IMR-90 (cell line): ENCODE measurements at places on chromosomes 1 and 21. TPM values are rescaled to one million over a fixed set of nuclear protein-coding genes. Genes with fewer than 3 reads are reported as not detected.

GRCh38 chr1:147245129-147245528, 2.6 kb downstream of the CHD1L start:
- no peak for DNase-seq

DNA sequence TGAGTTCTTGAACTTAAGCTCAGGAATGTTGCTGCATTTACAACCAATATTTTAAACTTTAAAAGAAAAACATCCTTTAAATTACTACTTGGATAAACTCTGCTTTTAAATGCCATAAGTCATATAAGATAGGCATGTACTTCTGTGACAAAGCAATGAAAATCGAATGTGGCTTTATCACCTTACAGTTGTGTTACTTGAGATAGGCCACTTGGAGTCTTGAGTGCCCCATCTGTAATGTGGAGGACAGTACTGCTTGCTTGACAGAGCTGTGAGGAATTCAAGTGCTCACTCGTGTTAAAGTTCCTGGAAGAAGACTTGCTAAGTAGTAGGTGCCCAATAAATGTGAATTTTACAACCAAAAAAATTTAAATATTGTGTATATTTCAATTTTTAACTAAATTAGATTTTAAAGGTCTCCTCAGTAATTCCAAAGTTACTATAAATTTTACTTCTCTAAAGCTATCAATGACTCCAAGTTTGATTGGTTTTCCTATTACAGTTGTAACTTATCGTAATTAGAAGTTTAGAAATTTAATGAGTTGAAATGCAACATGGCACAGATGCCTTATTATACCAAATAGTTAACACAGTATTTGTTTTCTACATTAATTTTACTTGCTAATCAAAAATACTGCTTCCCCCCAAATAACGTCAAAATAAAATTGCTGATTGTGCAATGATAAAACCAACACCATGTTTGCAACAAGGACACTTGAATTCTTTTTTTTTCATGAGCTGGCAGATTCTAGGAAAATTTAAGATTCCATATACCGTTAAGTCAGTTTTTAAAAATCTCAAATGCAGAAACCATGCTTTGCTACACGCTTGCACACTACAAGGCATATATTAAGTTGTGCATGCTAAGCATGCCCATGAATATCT, 21.8 kb downstream of the PSMB2 start:
- no peak for DNase-seq

DNA sequence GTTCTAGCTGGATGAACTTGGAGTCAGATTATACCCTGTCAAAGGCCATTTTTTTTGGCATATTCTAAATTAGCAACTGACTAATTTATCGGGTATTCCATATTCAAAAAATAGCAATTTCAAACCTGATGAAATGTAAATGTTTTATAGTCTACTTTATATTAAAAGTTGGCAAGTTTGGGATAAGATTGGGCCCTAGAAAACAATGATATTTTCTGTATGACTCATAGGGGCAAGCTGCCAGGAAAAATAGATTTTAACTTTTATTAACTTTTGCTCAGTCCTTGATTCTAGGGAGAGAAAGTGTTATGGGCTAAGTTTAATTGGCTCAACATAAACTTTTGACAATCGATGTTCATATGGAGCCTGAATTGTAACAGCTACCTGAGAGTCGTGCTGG, 576.9 kb upstream of the B3GALT2 start:
- peak; percentile 27 for DNase-seq

GRCh38 chr1:65564493-65564892, 144.0 kb downstream of the LEPR start:
- no peak for DNase-seq

ICOSLG gene
- total RNA-seq = under 0.01 TPM in 2 replicates

DNA sequence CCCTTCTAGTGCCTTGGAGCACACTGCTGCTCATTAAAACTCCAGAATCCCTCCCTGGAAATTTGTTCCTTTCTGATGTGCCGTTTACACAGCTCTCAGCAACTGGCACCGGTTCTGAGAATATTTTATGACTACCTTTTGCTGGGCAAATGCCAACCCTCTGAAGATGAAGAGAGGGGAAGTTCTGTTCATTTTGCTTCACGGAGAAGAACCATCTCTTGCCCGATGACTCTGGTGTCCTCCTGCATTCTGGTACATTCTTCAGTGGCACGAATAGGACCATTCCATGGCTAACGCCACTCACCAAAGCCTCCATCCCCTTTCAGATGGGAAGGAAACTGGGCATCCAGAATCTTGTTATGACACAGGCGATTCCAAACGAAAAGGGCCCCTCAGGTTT, 96.2 kb upstream of the SIM2 start:
- DNase-seq = no peak

C1orf115 gene
- under 0.01 and 0.18 TPM in 2 replicates for total RNA-seq

- DNase-seq = peak; percentile 70
Observed at GRCh38 chr21:16195538-16195910, 465.7 kb downstream of the USP25 start.

TEKT2 gene
- total RNA-seq = 0.18 TPM in 1 of 2 replicates, not detected in the other

- peak; percentile 70 for DNase-seq
Observed at GRCh38 chr1:27650539-27651175, 15.7 kb upstream of the FGR start.

DNA sequence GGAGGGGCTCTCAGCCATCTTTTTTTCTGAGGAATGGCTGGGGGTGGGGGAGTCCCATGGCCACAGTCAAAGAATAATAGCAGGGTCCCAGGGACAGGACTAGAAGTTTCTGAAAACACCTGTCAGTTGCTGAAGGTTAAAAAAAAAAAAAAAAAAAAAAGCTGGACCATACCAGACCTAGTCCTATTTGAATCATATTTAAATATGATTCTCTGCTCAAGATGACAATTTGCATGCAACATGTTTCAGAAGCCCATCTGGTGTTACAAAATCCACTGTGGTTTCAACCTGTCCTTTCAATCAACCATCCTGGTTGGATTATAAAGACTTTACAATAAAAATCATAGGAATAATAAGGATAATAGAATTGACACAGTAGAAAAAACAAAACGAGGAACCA, 153.7 kb downstream of the TENT5C start:
- DNase-seq = no peak

- DNase-seq = no peak
Observed at GRCh38 chr1:63971557-63971956, 197.7 kb downstream of the ROR1 start.

GPR52 gene
- total RNA-seq = 0.90 and 2.2 TPM in 2 replicates

KLHL17 gene
- 3.4 and 3.6 TPM in 2 replicates for total RNA-seq

DNA sequence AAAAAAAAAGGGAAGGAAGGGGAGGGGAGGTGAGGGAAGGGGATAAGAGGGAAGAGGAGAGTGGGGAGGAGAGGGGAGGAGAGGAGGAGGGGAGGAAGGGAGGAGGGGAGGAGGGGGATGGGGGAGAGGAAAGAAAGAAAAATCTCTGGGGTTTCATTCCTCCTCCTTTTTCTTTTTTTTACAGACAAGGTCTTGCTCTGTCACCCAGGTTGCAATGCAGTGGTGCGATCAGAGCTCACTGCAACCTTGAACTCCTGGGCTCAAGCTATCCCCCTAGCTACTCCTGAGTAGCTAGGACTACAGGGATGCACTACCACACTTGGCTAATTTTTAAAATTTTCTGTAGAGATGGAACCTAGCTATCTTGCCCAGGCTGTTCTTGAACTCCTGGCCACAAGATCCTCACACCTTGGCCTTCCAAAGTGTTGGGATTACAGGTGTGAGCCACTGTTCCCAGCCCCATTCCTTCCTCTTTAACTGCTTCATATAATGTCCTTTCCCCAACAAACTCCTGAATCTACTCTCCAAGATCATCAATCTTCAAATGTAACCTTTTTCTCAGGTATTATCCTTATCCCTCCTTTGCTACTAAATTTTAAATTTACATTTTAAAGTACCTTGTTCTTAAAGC, 23.2 kb downstream of the GON4L start:
- DNase-seq = no peak

LSS gene
- 35.3 and 43.4 TPM in 2 replicates for total RNA-seq

TMEM240 gene
- total RNA-seq = 1.1 and 1.6 TPM in 2 replicates

- DNase-seq = no peak
Observed at GRCh38 chr1:94768036-94768435, 52.1 kb upstream of the SLC44A3 start.

GRCh38 chr1:43207229-43207853, 35.2 kb downstream of the CFAP57 start:
- DNase-seq = peak; percentile 70

CFAP107 gene
- not detected in 2 replicates for total RNA-seq

GRCh38 chr21:9760398-9761074, 760.8 kb upstream of the TPTE start:
- no peak for DNase-seq

LRRC41 gene
- 62.5 and 67.6 TPM in 2 replicates for total RNA-seq

RRP1 gene
- total RNA-seq = 18.3 and 23.3 TPM in 2 replicates

- no peak for DNase-seq
Observed at GRCh38 chr1:86448670-86449069, 20.1 kb upstream of the CLCA1 start.
